ENCODE measurements at places on chromosomes 5 and 9.

DNA sequence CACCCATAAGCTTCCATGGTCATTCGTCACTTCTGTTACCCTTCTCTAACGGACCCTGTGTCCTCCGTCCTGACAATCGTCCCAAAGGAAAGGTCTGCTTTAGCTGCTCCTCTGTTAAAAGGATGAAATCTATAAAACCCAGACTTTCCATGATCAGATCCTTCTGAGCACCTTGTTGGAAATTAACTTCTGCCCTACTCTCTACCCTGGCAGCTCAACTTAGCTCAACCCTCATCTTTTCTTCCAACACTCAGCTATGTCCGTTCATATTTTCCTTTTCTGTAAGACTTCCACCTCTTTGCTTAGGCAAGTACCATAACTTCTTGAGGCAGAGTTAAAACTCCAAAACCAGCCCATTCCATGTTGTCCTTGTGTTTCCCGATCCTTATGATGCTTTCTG, 205.4 kb downstream of the SPATA31A6 start:
- DNase-seq, result no peak

GRCh38 chr5:74549384-74549783, 91.1 kb downstream of the ENC1 start:
- DNase-seq, result no peak

DNA sequence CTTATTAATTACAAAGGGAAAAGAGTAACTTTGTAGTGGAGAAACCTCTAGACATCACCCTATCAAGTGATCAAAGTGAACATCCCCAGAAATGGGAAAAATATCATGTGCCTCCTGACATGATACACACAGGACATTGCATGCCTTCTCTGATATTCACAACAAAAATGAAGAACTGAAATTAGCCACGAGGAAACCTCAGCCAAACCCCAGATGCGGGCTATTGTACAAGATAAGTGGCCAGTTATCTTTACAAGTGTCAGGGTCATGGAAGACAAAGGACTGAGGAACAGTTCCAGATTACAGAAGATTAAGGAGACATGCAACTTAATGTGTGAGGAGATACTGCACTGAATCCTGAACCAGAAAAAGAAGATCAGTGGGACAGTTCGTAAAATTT, 23.8 kb upstream of the NPM1 start:
- DNase-seq, result no peak

- DNase-seq, result no peak
These were observed 124.8 kb downstream of the RANBP17 start for GRCh38 chr5:170986598-170986997.

GRCh38 chr9:7778851-7779600, 20.6 kb downstream of the DMAC1 start:
- no peak for DNase-seq

GRCh38 chr9:131097126-131097947, 1.0 kb downstream of the AIF1L start:
- DNase-seq, result no peak

DNA sequence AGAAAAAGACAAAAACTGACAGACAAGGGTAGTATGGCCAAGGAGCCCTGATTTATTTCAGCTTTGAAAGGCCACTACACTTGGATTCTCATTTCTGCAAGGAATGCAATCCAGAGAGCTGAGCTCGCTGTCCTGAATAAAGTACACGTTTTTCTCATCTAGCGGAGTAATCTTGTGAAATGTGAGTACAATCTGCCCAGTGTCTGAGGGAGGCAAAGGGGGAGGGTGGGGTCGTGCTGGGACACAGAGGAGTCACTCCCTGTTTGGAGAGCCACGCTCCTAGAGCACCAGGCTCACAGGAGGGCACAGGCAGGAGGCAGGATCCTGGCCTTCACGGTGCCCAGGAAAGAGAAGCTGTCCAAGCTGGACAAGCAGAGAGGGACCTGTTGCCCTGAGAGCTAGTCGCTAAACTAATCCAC, 51.0 kb upstream of the IFNK start:
- no peak for DNase-seq

DNA sequence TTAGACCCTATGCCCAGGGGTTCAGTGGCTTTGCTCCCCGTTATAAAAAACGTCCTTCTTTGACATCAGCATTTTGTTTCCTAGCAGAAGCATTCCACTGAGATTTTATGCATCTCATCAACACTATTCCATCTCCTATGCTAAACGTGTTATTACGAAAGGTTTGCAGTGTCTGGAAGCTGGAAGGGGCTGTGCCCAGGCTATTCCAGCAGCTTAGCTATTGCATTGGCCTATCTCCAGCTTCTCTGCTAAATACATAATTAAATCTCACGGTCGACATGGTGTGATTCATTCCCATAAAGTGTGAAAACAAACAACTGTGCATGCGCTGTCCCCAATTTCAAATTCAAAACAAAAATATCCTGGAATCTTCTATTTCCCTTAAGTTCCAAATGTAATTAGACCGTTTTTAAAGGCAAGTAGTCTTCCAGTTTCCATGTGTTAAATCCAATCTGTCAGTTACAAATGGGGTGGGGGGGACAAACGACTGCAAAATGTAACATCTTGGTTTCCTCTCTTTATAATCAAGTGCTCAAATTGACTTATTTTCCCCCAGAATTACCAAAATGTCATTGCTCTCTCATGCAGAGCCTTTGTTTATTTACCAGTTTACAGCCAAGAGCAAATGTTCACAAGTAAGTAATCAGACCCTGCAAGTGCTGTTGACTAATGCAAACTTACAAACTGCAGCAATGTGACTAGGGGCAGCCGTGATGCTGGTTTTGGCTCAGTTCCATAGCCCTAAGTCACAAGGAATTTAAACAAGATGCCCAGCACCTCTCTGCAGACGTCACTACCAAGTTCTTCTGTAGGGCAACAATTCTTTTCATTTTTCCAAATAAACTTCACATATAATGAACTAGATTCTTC, 212.3 kb upstream of the RORB start:
- no peak for DNase-seq

DNA sequence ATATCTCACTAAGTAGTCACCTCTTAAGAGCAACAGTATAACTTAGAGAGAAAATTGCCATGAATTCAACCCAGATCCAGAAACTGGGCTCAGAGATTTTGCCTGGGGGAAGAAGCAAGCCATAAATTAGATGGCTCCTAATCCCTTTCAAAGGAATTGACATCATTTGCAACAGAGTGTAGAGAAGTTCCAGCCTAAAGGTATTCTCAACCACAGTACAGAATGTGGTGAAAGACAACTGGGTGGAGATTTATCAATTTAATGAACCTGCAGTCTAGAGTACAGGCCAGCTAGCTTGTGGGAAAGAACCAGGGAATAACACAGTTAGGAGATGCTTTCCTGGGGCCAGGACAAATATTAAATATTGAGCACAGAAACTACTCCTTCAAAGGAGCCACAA, 39.6 kb downstream of the CDKL3 start:
- no peak for DNase-seq

- no peak for DNase-seq
These were observed 53.3 kb downstream of the MEGF10 start for GRCh38 chr5:127343866-127344265.

- DNase-seq, result no peak
These were observed 123.0 kb upstream of the GAS1 start for GRCh38 chr9:87070336-87070735.

GRCh38 chr5:108905805-108906204, 158.1 kb downstream of the FER start:
- DNase-seq, result no peak

GRCh38 chr5:159218595-159219023, 9.3 kb upstream of the RNF145 start:
- no peak for DNase-seq

GRCh38 chr5:141696431-141696830, 14.4 kb upstream of the ARAP3 start:
- no peak for DNase-seq

GRCh38 chr5:164809821-164810220, 1304.4 kb downstream of the MAT2B start:
- no peak for DNase-seq

GRCh38 chr9:12363439-12363838, 329.7 kb upstream of the TYRP1 start:
- DNase-seq, result no peak

DNA sequence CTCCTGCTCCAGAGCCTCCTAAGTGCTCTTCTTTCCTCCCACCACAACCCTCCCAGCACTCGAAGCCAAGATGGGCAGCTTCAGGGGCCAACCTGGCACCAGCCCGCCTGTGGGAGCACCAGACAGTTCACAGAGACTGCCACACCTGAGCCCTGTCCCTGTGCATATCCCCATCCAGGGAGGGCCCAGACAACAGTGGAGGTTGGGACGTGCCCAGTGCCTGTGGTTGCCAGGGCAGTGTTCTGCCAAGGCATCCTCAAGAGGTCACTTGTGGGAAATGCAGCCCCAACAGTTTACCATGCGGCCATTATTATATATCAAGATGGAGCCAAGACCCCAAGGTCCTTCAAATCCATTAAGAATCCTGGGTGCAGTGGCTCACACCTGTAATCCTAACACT, 23.0 kb upstream of the TRIO start:
- DNase-seq, result no peak

- DNase-seq, result no peak
These were observed 878.2 kb upstream of the DMAC1 start for GRCh38 chr9:8677741-8678140.

- DNase-seq, result peak; percentile 72
These were observed 5.3 kb downstream of the KLF4 start for GRCh38 chr9:107484117-107484723.

- DNase-seq, result no peak
These were observed 82.9 kb downstream of the TMEM252 start for GRCh38 chr9:68457803-68458202.

- peak; percentile 50 for DNase-seq
These were observed 41.9 kb upstream of the TEX48 start for GRCh38 chr9:114723931-114724330.

- DNase-seq, result no peak
These were observed 56.7 kb upstream of the LPAR1 start for GRCh38 chr9:111094958-111095357.

- DNase-seq, result no peak
These were observed 3.8 kb downstream of the MTMR12 start for GRCh38 chr5:32308946-32309345.

- no peak for DNase-seq
These were observed 10.6 kb upstream of the GLRA1 start for GRCh38 chr5:151935135-151935695.

- DNase-seq, result no peak
These were observed 11.7 kb upstream of the GADD45G start for GRCh38 chr9:89592963-89593726.

DNA sequence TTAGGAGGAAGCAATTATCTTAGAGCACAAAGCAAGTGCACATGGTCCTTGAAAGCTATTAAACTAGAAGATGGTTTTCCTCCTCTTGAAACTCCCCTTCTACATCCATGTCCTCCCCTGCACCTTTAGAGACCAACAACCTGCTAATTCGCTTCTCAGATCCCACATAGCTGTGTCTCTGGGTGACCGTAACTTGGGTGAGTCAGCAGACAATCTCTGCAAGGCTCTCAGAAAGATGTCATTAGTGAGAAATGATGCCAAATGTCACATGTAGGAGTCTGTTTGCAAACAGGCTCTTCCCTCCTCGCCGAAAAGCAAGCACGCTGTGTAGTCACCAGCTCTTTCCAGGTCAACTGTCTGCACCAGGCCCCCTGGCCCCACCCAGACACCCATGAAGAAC, 291.8 kb downstream of the SLIT3 start:
- DNase-seq, result no peak

- no peak for DNase-seq
These were observed 1.5 kb upstream of the TMEM174 start for GRCh38 chr5:73171495-73171894.

DNA sequence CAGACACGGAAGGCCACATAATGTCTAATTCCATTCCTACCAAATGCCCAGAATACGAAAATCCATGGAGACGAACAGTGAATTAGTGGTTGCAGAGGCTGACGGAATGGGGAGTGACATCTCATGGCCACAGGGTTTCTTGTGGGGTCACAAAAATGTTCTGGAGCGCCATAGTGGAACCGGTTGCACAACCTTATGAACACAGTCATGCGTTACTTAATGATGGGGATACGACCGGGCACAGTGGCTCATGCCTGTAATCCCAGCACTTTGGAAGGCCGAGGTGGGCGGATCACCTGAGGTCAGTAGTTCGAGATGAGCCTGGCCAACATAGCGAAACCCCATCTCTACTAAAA, 26.0 kb upstream of the TTLL11 start:
- no peak for DNase-seq

DNA sequence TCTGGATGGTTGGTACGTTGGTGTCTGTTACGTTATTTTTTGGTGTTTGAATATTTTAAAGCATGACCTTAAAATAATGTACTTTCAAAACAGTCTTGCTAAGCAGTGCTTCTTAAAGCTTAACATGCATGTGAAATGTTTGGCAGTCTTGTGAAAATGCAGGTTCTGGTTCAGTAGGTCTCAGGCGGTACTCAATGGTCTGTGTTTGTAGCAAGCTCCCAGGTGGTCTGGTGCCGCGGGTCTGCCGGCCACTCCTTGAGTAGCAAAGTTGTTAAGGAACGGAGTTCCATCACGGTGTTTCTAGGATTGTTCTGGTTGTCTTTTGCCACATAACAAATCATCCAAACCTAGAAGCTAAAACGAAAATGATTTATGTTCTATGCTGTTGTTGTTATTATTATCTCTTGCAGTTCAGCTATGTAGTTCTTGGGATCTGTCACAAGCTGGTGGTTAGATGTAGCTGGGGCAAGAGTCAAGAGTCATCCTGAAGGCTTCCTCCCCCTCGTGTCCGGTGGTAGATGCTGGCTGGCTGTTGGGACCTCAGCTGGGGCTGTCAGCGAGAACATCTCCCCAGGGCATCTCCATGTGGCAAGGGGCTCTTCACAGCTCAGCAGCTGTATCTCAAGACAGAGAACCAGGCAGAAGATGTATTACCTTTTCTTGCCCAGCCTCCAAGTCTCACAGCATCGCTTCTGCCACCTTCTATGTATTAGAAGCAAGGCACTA, 186.8 kb downstream of the PALM2AKAP2 start:
- DNase-seq, result no peak

DNA sequence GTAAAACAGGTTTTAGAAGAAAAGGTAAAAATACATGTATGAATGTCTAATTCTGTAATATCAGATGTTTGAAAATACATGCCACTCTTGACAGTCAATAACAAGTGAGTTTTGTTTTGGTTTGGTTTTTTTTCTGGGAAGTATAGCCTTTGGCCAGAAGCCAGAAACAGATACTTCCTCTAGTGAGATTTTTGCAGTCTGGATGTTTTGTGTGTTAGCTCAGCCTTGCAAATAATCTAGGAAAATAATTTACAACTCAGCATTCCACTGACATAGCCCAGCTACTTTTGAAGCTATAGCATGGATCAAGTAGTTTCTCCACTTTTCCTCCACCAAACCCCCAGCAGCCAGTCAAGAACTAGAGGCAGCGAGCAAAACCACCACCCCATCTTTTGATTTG, 56.7 kb downstream of the SLC1A1 start:
- no peak for DNase-seq

DNA sequence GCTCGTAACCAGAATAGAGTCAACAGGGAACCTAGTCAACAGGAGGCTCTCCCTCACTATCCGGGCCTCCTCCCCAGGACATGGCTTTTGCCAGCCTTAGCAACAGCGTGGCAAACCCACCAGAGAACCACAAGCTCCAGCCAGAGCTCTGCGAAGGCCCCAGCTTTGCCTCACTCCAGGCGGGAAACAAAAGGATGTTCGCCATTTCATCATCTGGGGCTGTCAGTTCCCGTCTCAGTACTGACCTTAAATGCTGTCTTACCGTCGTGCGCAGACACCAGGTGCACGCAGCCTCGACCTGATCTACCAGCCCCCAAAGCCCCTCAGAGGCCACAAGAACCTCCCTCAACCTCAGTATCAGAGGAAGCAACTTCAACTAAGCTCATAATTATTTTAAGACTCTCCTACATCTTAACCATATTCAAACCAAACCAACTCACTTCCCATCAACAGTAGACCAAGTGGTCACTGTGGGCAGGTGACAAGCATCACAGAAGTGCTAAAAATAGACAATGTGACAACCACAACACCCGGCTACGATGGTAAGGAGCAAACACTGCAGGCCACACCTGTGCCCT, 71.4 kb downstream of the SEMA4D start:
- no peak for DNase-seq

All from amniotic stem cell (primary cell).